Heart right ventricle (tissue), 16 donors: ENCODE measurements at places on chromosomes 1 and 21. TPM values are rescaled to one million over a fixed set of nuclear protein-coding genes. Genes with fewer than 3 reads are reported as not detected.

Gene PEX10
- total RNA-seq, result 14.6 TPM

Gene FCRL2
- total RNA-seq, result not detected

Gene RNU1-1
- total RNA-seq, result 4,094 TPM

Gene AMY1B
- total RNA-seq, result not detected

Gene PERM1
- total RNA-seq, result 102 TPM

Gene RHEX
- total RNA-seq, result not detected

Gene JAM2
- total RNA-seq, result 29.3 TPM

Gene MOB3C
- total RNA-seq, result 9.5 TPM

Gene CD1B
- total RNA-seq, result not detected

Gene TMEM9
- 32.2 TPM for total RNA-seq

DNA sequence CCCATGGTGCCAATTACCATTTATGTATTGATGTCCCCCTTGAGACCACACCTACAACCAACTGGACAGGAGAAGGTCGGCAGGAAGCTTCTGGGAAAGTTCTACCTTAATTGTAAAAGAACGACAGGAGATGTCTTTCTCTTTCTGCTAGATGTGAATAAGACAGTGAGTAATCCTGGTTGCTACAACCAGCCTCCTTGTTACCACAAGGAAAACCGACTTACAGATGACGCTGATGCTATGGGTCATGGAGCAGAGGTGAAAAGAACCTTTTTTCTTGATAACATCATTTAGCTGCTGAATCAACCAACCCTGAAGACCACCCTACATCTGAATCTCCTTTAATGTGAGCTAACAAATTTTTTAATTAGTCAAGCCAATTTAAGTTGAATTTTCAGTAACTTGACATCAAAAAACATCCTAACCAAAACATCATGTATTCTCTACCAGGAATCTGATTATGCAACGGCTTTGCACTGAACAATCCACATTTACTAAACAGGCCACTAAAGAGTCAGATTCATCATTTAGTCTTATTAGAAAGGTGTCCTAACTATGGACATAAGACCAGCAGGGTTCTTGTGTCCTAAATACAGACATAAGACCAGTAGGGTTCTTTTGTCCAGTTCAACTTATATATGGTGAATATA lies 23.0 kb downstream of the RGS2 start:
- peaks cover 13% of the 10 kb centered on the region for H3K4me1 ChIP-seq
- DNase-seq, result no peak
- H3K36me3 ChIP-seq, result no peaks in the 10 kb centered on the region
- H3K4me3 ChIP-seq, result no peak overlapping the region
- no peaks in the 10 kb centered on the region for H3K27me3 ChIP-seq

GRCh38 chr1:228555074-228555994 lies 68.2 kb downstream of the RNF187 start:
- DNase-seq, result no peak
- H3K4me3 ChIP-seq, result no peak overlapping the region
- no peak overlapping the region for H3K27ac ChIP-seq

GRCh38 chr1:82820816-82821215 lies 1020.1 kb downstream of the ADGRL2 start:
- no peak overlapping the region for H3K27ac ChIP-seq
- no peaks in the 10 kb centered on the region for H3K27me3 ChIP-seq
- no peaks in the 10 kb centered on the region for H3K4me1 ChIP-seq
- H3K36me3 ChIP-seq, result no peaks in the 10 kb centered on the region
- H3K4me3 ChIP-seq, result no peak overlapping the region

DNA sequence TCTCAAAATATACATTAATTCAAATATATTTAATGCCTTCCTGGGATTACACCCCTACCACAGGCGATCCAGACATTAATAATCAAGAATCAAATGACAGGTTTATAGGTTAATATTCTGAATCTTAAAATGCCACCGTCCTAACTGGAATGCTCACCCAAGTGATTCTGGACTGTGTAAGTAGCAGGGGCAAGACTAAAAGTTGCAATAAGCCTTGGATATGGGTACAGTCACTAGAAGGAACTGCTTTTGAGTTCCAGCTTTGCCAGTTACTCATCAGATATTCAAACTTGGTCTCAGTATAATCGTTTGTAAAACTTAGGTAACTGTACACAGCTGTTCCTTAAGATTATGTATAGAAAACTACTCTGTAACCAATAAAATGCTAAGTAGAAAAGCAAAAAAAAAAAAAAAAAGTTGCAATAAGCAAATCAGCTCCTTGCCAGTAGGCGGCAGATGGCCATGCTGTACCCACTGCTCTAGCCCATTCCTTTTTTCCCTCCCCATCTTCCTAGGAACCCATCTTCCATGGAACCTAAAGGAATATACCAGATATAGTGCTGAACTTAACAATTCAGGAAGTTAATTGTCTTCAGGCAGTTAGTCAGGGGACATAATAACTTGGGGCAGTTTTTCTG lies 10.5 kb downstream of the RO60 start:
- H3K36me3 ChIP-seq, result no peaks in the 10 kb centered on the region
- no peak overlapping the region for H3K27ac ChIP-seq
- H3K27me3 ChIP-seq, result no peaks in the 10 kb centered on the region

DNA sequence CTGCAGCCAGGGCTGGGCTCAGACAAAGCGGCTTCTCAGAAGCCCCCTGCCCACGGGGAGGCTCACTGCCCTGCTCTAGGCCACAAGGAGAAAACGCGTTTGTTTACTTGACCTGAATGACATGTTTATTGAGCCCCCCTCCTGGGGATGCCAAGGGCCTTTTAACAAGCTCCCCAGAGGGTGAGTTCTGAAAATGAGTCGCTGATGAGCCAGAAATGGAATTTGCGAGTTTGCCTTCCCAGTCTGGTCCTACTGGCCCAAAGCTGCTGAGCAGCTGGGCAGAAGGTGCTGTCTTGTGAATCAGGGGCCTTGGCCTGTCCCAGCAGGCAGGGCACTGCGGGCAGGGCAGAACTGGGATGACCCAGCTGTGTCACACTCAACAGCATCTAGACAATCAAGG lies 120.6 kb downstream of the SYF2 start:
- H3K4me3 ChIP-seq, result no peak overlapping the region
- no peak overlapping the region for H3K27ac ChIP-seq
- DNase-seq, result no peak
- no peaks in the 10 kb centered on the region for H3K36me3 ChIP-seq

DNA sequence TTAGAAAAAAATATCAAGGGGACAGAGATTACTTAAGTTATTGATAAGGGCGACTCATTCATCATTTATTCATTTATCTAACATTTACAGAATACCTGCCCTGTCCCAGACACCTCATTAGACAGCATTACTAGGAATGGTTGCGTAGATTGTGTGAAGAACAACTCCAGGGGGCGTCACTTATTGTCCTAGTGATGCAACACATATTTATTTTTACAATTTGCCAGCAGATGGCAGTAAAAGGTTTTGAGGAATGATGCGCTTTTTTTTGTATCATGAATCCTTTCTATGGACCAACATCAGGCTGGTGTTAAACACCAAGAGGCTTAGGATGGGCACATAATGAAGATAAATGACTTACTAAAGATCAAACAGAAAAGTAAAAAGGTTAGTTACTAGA lies 5.5 kb downstream of the NCAM2 start:
- no peak overlapping the region for H3K4me3 ChIP-seq
- H3K27ac ChIP-seq, result no peak overlapping the region
- H3K36me3 ChIP-seq, result no peaks in the 10 kb centered on the region
- no peaks in the 10 kb centered on the region for H3K27me3 ChIP-seq

GRCh38 chr1:229342656-229343569 lies at the start of gene CCSAP:
Gene CCSAP, minus strand, starts transcription at chr1:229343047. Its CDS starts 582 bp downstream, at chr1:229342465.
- H3K27ac ChIP-seq, result peak within 1 kb of the TSS; percentile 89
- peaks cover 11% of the 10 kb centered on the region for H3K4me1 ChIP-seq
- no peaks in the 10 kb centered on the region for H3K27me3 ChIP-seq
- peak; percentile 35 for DNase-seq

DNA sequence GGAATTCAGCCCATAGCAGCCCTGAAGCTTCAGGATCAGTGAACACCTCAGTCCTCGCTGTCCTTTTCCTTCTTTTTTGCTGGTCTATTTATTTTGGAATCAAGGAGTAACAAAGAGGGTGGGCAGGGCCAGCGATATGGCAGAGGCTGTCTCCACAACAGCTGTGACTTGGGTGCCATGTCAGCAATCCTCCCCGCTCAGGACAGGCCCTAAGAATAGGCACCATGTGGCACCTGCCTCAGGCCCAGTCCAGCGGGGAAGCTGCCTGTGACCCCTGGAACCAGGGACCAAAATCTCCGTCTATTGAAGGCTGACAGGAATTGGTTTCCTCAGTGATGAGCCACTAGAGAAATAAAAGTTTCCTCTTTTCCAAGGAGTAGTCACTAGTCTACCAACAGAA lies 58.6 kb upstream of the TNR start:
- H3K36me3 ChIP-seq, result no peaks in the 10 kb centered on the region
- peaks cover 8% of the 10 kb centered on the region for H3K4me1 ChIP-seq
- no peak overlapping the region for H3K27ac ChIP-seq
- no peak for DNase-seq
- no peaks in the 10 kb centered on the region for H3K27me3 ChIP-seq
- H3K4me3 ChIP-seq, result no peak overlapping the region

DNA sequence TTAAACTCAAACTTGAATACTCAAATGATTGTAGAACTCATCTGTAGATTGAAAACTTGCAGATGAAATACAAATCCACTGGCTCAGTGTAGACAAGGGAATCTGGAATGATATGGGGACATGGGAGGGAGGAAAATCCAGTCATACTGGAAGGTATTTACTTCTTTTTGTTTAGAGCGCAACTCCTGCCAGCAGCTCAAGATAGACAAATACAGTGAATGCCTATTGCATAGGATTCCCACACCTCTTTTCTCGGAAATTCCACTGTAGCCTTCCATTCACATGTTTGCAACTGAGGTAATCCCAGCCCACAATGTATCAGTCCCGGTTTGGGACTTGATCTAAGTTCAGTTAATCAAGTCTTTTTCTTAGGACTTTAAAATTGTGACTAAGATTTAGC lies 311.2 kb downstream of the PTPRC start:
- H3K4me1 ChIP-seq, result no peaks in the 10 kb centered on the region
- no peak for DNase-seq
- H3K4me3 ChIP-seq, result no peak overlapping the region
- no peak overlapping the region for H3K27ac ChIP-seq
- H3K36me3 ChIP-seq, result no peaks in the 10 kb centered on the region

DNA sequence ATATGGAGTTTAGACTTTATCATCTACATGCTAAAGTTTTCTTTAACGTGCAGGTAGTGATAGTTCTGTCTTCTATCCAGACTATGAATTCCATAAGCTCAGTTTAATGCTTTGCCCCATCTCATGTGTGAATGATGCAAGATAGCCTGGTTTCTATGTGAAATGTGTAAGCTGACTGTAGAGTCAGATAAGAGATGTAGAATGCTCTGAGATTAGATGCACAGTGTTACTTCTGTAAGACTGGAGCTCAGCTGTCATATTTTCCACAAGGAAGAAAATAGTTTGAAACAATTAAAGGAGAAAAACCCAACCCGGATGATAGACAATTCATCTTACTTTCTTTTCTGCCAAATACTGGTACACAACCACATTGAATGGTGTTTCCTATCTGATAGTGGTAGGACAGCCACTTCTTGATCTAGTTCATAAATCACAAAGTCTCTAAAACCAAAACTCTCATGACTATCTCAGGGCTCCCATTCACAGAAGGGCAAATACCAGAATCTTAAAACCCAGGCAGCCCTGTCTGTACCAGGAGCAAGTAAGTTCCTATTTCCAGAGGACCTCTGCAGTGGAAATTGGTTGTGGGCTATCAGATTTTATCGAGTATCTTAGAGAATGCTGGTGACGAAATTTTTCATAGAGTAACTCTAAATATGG lies 50.6 kb downstream of the TBX15 start:
- no peaks in the 10 kb centered on the region for H3K27me3 ChIP-seq
- no peaks in the 10 kb centered on the region for H3K36me3 ChIP-seq
- H3K4me1 ChIP-seq, result no peaks in the 10 kb centered on the region
- DNase-seq, result no peak
- no peak overlapping the region for H3K4me3 ChIP-seq

- no peaks in the 10 kb centered on the region for H3K36me3 ChIP-seq
- H3K4me3 ChIP-seq, result no peak overlapping the region
- H3K27me3 ChIP-seq, result no peaks in the 10 kb centered on the region
- no peak for DNase-seq
- no peaks in the 10 kb centered on the region for H3K4me1 ChIP-seq
- H3K27ac ChIP-seq, result no peak overlapping the region
Measured at GRCh38 chr1:48848035-48848434, 71.3 kb upstream of the BEND5 start.

GRCh38 chr21:38816400-38816977 lies 10.8 kb downstream of the ETS2 start:
- no peak overlapping the region for H3K4me3 ChIP-seq
- no peaks in the 10 kb centered on the region for H3K27me3 ChIP-seq
- peaks cover 70% of the 10 kb centered on the region for H3K36me3 ChIP-seq

DNA sequence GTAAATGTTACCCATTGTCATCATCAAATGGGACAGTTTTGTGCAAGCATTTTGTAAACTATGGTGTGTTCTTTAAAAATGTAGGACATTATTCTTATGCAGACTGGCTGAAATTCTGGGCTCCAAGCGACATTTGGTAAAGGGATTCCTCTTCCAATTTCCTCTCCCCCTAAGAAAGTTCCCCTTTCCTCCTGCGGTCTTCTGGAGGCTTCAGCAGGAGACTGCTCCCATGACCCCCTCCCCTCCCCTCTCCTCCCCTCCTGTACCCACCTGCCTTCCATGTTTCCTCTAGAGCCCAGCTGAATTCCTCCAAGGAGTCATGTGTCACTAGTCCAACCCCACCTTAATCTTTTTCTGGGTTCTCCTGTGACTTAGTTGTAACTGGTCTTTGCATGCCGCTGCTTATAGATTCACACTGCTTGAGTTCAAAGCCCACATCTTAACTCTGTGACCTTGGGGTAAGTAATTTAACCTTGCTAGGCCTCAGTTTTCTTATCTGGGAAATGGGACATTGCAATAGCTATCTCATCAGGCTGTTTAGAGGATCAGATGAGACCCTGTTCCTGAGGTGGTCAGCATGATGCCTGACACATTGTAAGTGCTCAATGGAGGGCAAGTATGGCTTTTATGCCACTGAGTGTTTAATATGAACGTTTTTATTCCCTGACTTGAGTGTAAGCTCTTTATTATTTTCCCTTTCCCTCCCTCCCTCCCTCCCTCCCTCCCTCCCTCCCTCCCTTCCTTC lies 69.9 kb upstream of the WDR26 start:
- no peak for DNase-seq
- H3K27ac ChIP-seq, result no peak overlapping the region
- peaks cover 29% of the 10 kb centered on the region for H3K4me1 ChIP-seq

- H3K4me3 ChIP-seq, result no peak overlapping the region
- H3K27me3 ChIP-seq, result no peaks in the 10 kb centered on the region
- DNase-seq, result no peak
Measured at GRCh38 chr1:23643736-23644554, 47.7 kb upstream of the RPL11 start.

GRCh38 chr21:22758478-22758877 lies 1760.3 kb downstream of the NCAM2 start:
- H3K4me3 ChIP-seq, result no peak overlapping the region
- no peak for DNase-seq
- no peak overlapping the region for H3K27ac ChIP-seq
- H3K4me1 ChIP-seq, result no peaks in the 10 kb centered on the region
- no peaks in the 10 kb centered on the region for H3K27me3 ChIP-seq
- H3K36me3 ChIP-seq, result no peaks in the 10 kb centered on the region
